Right cardiac atrium (tissue), 5 donors: ENCODE measurements at places on chromosomes 5 and 9. TPM values are rescaled to one million over a fixed set of nuclear protein-coding genes. Genes with fewer than 3 reads are reported as not detected.
A peak's percentile ranks its signal among the peaks of the same experiment; 100 is the strongest.

PCDHB3 gene
- 1.4 TPM for total RNA-seq

NUTM2F gene
- total RNA-seq = not detected

GRCh38 chr5:109482748-109483147 lies 73.0 kb upstream of the PJA2 start:
- no peak for DNase-seq

- peak; percentile 80 for DNase-seq
These were observed 105.9 kb downstream of the DPYSL3 start for GRCh38 chr5:147403651-147404640.

GRCh38 chr9:99351647-99352046 lies 129.6 kb downstream of the SEC61B start:
- DNase-seq = no peak

DNA sequence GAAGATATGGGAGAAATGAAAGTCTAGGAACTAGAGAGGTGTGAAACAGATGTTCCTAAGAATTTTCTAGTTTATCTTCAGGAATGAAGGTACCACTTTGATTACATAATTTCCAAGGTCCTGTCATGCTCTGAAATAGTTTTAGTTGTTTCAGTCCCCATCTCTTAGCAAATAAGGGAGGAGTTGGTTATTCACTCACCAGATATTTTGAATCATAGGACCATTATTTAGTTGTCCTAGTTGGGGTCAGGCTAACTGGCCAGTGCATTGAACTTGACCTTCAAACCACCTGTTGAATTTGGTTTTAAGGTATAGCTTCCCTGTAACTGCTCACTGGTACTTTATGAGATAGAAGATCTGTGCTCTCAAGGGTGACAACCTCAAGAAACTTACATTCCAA lies 53.9 kb upstream of the TNFAIP8 start:
- no peak for DNase-seq

- no peak for DNase-seq
These were observed 37.5 kb upstream of the SHB start for GRCh38 chr9:38106488-38106887.

DNA sequence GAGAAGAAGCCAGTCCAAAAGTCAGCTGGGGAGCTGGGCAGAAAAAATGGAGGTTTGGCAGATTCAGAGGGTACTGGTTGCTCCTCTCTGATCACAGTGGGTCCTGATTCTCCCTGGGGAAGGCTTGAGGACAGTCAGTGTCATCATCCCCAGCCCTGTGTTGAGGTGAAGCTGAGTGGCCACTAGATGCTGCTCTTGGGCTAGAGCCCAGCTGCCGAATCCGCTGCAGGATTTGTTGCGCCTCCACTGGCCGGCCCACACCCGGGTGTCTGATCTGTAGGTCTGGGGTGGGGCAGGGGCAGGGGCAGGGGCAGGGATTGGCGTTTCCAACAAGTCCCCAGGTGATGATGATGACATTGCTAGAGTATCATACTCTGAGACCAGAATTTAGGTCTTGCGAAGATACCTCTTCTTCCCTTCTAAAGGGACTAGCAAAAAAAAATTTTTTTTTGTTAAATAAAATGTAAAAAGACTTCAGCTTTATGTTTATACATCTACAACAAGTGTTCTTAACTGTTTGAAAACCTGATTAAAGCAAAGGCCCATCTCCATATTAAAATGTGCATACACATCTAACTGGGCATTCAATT lies 106.8 kb downstream of the PDE6A start:
- peak; percentile 71 for DNase-seq

DNA sequence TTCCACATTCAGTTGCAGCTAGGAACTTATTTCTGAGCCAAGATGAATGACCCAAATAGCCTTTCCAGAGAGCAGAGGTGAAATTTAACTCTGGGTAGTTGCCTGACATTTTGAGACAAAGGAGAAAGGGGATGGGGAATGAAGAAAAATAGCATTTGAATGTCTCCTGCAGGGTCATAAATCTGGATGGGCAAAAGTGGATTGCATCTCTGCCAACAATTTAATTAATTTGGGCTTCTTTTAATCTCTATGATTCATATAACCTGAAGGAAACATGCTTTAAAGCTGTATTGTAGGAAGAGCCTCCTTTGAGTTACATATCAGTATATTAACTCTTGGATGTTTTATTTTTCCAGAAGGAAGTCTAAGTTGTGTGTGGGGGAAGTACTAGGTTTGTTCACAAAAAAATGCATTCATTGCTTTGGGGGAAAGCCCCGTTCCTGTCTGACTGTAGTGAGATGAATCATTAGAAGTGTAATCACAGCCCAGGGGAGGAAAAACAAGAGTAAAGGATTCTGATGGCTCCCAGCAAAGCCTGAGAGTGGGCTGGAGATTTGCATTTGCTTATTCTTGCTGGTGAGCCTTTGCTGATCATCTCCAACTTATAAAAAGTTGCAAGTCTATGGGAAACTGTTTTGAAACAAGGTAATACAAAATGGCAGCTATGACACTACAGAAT lies 133.0 kb upstream of the IQGAP2 start:
- DNase-seq = no peak

DNA sequence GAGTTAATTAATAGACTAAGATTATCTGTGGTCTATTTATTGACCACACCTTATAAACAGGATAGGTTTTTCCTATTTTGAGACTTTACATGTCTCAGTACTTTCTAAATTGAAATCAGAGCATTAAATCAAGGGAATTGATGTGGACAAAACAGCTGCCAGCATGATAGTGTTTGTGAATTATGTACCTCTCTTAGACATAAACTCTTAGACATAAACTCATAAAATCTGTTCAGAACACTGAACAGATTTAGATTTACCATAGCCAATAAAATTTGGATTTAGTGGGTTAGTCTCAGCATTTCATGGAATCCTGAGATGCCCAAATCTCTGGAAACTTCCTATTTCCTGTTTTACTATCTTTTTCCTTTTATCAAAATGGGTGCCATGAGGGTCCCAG lies 11.5 kb upstream of the AGXT2 start:
- DNase-seq = no peak

DNA sequence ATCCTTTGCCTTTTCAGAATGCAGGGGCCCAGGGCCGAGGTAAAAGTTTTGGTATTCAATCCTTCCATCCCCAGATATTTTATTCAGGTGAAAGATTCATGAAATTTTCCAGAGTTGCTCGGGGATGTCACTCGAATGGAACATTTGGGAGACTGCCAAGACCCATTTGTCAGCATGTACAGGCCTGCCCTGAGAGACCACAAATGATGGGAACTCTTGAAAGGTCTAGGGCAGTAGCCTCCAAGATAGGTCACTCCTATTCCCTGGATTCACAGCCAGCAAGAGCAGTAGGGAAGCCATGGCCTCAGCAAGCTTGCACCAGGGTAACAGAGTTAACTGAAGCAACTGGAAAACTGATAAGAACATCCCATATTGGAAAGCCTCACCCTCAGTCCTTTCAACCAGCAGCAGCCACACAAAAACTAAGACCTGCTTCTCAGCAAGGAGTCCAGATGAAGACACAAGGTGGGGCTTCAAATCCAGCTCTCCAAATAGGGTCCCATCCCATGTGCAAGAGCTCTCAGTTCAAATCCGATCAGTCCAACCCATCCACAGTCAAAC lies 12.5 kb downstream of the CARD6 start:
- DNase-seq = no peak

GRCh38 chr5:81172710-81173109 lies 60.4 kb upstream of the CKMT2 start:
- no peak for DNase-seq
